WTC11 (cell line): ENCODE measurements at places on chromosomes 4 and X.

GRCh38 chrX:9848718-9849479 lies 62.7 kb downstream of the SHROOM2 start:
- DNase-seq: no peak

DNA sequence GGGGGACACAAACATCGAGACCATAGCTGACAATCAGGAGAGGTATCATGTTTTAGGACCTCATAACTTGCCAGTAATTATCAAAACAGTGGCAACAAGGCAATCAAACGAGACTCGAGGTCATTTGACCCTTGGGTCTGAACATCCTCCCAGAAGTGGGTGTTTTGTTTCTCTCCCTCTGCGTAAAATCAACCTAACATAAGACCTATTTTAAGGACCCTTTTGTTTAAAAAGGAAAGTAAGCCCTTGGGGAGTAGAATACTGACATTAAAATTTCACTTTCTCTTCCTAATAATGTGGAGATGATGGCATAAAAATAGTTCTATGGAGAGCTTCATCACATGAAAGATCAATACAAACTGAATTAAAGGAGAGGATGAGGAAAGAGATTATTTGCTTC lies 106.2 kb upstream of the PUDP start:
- DNase-seq: no peak

- DNase-seq: no peak
These were observed 246.3 kb downstream of the NDST4 start for GRCh38 chr4:114866901-114867670.

GRCh38 chr4:25310066-25310802 lies 2.3 kb upstream of the ZCCHC4 start:
- no peak for DNase-seq

DNA sequence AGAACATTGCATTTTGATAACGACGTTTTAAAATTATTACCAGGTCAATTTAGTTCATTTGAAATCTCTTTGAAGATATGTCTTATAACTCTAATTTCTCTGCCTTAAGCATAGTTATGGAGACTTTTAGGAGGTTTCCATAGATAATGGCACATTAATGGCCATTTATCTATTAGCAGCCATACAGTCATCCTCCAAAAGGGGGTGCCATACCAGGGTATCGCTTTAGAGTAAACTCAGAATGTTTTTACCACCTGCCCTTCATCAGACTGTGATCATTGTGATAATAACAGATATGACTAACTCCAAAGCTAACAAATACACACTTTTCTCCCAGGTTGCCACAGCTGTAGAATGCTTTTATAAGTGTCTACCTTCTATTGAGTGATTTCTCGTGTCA lies 461.5 kb downstream of the FSTL5 start:
- no peak for DNase-seq

DNA sequence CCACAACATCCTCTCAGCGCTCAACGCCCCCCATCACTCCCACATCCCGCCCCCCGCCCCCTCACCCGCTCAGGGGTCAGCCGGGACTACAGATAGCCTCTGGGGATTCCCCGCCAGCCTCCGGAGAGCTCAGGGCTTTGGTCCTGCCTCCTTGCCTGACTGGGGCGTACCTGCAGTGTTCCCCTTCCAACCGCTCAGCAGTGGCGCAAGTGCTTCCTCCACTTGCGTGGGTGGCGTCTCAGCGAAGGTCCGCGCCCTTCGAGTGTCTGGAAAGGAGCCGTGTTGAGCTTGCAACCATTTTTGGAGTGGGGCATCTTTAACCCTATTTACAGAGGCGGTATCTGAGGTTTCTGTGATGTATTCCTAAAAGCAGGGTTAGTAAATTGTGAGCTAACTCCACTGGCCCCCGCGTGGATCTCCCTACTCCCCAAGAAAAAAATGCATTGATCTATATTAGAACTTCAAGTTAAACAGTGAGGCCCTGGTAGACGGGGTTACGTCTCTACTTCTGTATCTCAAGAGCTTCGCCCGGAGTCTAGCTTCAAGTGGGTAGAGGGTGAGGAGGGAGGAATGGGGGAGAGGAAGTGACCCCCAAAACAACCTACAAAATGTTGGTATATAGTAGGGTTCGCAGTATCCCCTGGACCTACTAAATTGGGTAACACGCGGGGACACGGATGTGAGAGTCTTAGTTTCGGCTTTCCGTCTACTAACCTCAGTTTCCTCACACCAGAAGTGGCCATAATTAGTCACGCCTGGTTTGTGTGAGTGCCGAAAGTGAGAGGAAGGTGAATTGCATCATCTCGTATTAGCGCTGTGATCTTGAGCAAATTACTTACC lies 16.1 kb downstream of the NKX3-2 start:
- no peak for DNase-seq

- DNase-seq: no peak
These were observed 191.4 kb downstream of the TSPAN5 start for GRCh38 chr4:98466868-98467599.

- no peak for DNase-seq
These were observed 34.0 kb upstream of the PLAC1 start for GRCh38 chrX:134692233-134692632.

DNA sequence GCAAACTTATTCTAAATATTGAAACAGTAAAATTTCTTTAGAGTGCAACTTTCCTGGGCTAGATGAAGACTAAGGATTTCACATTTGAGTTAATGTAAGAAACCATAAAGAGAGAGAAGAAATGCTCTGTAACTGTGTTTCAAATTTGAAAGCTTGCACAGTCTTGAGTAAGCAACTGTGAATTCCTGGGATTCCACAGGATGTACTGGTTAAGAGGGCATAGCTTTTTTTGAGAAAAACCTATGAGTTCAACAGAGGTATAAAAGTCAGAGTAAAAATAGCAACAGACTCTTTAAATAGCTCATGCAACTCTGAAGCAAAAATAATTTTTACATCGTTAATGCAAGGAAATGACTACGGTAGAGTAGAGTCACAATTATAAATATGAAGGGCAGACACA lies 25.5 kb downstream of the ZNF330 start:
- no peak for DNase-seq

DNA sequence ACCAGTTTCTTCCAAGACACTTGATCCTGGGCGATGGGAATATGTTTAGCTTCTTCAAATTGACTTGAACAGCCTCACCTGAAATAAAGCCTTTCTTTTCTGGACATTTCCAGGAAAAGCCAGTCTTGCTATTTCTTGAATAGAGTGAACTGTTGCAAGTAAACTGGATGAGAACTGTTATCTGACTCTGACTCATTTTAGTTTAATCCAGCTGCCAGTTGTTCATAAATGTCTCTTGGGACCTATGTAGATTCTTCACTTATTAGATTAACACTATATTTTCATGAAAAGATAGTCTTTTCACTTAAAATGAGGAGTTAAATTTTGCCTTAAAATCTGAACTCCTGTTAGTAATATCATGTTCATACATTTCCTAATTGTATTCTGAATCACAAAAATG lies 615.4 kb upstream of the GALNT7 start:
- no peak for DNase-seq

DNA sequence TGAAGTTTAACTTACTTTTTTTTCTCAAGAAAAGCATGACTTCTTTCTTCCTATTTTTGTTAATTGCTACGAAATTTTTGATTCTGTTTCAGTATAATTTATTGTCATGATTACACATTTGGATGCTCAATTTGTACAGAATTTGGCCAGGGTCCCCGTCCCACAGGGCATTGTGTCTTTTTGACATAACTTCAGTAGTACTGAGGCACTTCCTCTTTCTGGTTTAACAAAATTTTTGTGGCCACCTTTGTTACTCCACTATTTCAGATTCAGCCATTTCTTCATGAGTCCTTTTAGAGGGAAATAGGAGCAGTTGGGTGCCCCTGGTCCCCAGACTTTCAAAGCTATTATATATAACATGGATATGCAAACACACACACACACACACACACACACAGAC lies 1248.7 kb downstream of the PCDH7 start:
- DNase-seq: no peak

- no peak for DNase-seq
These were observed 27.3 kb downstream of the PIGG start for GRCh38 chr4:526189-526909.

DNA sequence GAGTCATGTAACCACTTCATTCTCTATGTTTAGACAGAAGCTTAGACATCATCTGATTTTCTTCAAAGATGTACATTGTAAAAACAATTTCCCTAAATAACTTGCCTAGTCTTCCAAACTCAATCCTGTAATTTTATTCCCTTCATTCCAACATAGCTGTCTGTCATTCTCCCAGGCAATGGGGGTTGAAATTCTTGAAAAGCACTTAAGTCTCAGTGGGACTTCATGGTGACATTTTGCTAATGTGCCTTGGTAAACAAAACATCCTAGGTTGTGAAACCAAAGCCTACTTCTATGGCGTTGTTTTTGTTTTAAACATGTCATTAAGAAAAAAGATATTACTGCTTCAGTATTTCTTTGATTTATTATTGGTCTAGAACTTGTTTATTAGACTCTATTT lies 122.0 kb upstream of the NRK start:
- DNase-seq: no peak

- no peak for DNase-seq
These were observed 1071.8 kb downstream of the FAT4 start for GRCh38 chr4:126386512-126386911.

DNA sequence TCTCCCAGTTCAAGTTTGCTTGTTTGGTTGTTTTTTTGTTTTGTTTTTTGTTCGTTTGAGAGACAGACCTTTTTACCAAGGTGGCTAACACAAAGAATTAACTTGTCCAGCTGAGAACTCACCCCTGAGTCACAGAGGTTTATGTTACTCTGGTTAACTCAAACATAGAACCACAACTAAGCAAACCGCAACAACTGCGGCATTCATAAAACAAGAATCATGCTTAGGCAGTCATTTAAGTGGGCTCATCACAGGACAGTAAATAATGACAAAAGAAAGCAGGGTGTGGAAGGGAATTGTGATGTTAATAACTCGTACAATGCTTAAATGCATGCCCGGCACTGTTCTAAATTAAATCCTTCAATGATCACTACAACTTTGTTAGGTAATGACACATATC lies 24.7 kb upstream of the IL13RA1 start:
- DNase-seq: no peak

DNA sequence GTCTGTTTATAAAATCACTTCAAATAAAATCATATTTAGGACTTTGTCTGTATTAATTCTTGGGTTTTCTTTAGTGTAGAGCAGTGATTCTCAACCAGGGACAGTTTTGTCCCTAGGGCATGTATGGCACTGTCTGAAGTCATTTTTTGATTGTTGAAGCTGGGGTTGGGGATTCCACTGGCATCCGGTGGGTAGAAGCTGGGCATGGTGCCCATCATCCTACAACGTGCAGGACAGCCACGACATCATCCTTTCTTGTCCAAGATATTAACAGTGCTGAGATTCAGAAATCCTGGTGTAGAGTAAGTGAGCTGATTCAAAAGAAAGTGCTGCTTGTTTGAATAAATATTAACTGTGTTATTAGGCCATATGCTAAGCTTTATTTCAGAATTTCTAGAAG lies 28.6 kb downstream of the DCLK2 start:
- DNase-seq: no peak

- no peak for DNase-seq
These were observed 133.7 kb downstream of the SOWAHB start for GRCh38 chr4:76764251-76764650.

DNA sequence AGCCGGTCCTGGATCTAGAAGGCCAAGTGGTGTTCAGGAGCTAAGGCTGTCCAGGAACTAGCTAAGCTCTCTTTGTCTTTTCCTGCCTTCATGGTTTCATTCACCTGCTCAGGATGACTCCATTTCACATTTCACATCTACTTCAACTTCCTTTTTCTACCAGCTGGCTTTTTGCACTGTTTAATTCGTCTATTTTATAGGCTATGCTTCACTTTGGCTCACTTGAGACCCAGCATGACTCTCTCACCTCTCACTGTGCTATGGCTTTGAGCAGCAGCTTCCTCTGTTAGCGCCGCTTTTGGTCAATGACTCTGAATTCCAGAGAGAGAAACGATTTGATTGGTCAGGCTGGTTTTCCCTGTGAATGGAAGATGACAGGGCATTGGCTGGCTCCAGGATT lies 213.5 kb upstream of the CLNK start:
- DNase-seq: no peak

GRCh38 chrX:130110379-130111219 lies at the start of gene ELF4:
TSS of gene ELF4 (minus strand) at chrX:130110497. CDS start at chrX:130081330, 29,167 bp downstream.
- peak; percentile 17 for DNase-seq

GRCh38 chrX:37405956-37406355 lies 56.8 kb downstream of the PRRG1 start:
- no peak for DNase-seq

- no peak for DNase-seq
These were observed 19.9 kb upstream of the CLNK start for GRCh38 chr4:10704430-10704810.

GRCh38 chr4:145820407-145820806 lies 118.2 kb downstream of the ZNF827 start:
- DNase-seq: no peak

GRCh38 chr4:38846015-38846414 lies 10.6 kb downstream of the TLR6 start:
- DNase-seq: no peak

GRCh38 chr4:115485402-115485801 lies 372.0 kb upstream of the NDST4 start:
- DNase-seq: no peak

DNA sequence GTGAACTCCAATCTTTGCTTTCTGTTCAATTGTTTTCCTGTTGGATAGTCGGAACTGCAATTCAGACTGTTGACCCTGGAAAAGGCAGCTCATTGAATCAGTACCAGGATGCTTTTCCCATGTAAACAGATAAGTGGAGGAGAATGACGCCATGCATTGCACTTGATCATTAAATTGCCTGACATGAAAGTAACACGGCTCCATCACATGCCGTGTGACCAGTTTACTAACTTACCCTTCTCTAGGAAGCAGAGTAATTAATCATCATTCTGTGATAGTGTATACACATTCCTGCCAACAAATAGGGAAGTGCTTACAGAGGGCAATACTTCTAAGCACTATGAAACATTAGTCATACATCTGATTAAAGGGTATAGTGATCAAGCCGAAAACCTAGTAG lies 101.4 kb downstream of the PPARGC1A start:
- DNase-seq: no peak

DNA sequence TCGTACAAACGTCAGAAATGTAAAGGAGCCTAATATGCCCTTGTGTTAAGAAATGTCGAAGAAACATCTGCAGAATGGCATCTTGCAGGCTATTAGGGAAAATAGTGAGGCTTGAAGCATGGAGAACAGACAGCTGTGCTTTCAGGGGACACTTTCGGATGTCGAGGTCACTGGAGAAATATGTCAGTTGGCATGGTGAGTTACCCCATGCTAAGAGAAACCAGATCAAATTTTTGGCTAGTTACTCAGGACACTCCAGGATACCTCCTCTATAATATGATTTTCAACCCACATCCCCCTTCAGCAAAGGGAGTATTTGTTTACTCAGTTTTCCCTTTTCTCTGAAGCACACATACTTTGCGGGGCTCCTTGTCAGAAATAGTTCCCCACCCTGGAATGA lies 171.4 kb downstream of the GPC3 start:
- DNase-seq: no peak
